ENCODE measurements at places on chromosomes 12 and 14.

- DNase-seq = no peak
These were observed 392.6 kb downstream of the FUT8 start for GRCh38 chr14:65805113-65805473.

GRCh38 chr14:26974965-26975364, 377.1 kb upstream of the NOVA1 start:
- no peak for DNase-seq

DNA sequence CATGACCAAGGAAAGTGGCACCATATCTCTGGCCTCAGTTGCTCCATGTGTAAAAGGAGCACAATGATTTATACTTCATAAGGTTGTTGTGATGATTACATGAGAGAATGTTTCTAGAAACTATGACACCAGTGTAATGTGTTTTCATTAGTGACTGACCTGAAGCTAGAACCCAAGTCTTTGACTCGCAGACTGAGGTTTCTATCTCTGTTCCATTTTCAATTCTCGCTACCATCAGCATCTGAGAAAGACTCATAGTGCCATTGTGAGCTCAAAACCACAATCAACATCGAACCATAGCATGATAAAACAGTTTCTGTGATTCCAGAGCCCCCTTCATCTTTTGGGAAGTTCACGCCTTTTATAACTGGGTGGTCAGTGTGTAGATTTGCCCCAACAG, 53.8 kb downstream of the STAB2 start:
- no peak for DNase-seq

DNA sequence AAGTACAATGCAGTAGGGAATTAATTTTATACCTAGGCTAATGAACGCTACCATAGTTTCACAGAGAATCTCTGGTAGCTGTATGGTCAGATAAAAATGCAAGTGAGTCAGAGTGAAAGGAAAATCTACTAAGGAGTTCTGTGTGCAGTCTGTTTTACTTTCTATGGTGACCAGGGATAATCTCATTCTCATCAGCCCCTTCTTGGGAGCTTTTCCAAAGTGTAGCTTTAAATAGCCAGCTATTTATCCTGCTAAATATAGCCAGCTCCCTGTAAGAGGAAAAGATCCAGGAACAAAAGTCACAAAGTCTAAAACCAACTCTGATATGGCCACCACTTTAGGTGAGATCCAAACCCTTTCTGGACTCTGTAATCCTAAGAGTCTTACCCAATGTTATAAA, 75.5 kb downstream of the TMEM116 start:
- DNase-seq = no peak

DNA sequence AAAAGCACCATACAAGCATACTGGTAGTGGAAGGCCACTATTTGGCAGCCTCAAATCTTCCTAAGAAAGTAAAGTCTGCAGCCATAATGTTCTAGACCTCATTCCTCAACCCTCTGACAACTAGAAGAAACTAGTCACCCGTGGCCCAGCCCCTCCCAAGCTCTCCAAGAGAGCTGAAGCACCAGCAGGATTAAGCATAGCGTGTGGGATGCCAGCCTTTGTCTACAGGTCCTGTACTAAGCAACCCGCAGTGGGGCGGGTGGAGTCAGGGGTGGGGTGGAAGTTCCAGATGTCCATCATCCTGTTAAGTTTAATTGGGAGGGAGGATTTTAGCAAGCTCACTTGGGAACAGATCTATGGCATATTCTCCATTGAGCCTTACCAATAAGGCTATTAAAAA, 14.2 kb downstream of the SLC11A2 start:
- DNase-seq = no peak

DNA sequence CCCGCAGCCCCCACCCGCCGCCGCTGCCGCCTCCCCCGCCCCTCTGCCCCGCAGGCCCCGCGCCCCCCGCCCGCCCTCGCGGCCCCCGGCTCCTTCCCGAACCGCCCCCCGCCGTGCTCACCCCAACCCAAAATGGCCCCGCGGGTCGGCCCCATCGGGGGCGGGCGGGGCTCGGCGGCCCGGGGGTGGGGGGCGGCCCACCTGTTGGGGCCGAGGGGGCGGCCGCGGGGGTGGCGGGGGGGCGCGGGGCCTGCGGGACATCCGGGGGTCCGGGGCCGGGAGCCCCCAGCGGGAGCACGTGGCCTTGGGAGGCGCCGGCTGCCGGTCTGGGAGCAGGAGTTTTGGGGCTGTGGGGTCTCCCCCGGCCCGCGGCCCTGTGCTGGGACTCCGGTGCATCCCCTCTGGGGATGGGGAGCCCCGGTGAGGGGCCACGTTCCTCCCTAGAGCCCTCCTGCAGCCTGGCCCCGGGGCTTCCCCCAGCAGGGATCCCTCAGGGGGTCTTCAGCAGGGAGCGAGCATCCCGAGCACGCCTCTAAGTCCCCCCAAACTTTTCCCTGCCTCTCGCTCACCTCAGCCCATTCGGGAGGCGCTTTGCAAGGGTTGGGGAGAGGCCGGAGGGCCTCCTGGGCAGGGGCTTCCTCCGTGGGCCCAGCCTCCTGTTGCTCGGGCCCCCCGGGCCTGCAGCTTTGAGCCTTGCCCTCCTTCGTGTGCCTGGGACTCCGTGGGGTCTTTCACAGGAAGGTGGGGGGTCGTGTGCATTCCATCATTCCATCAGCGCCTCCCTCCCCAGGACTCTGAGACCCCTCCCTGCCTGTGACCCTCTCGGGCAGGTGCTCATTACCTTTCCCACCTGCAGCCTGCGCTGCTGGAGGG, 710 bp downstream of the MTA1 start:
- no peak for DNase-seq

DNA sequence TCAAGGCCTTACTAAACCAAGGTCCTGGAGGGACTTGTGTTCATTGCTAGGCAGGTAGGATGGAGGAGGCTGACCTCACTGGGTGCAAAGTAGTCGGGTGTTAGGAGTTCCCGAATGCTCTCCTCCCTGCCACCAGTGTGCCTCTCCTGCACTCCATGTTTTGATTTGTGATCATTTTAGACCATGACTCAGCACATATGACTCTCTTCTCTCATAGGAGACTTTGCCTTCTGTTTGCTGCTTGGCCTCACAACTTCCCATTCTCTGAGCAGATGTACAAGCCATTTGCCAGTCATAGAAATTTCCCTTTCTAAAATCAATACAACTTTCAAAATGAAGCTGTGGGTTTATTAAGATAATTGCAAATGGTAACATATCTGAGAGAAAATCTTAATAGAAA, 46.6 kb upstream of the LRIG3 start:
- no peak for DNase-seq

- DNase-seq = no peak
These were observed 42.7 kb upstream of the DCN start for GRCh38 chr12:91225316-91225715.

DNA sequence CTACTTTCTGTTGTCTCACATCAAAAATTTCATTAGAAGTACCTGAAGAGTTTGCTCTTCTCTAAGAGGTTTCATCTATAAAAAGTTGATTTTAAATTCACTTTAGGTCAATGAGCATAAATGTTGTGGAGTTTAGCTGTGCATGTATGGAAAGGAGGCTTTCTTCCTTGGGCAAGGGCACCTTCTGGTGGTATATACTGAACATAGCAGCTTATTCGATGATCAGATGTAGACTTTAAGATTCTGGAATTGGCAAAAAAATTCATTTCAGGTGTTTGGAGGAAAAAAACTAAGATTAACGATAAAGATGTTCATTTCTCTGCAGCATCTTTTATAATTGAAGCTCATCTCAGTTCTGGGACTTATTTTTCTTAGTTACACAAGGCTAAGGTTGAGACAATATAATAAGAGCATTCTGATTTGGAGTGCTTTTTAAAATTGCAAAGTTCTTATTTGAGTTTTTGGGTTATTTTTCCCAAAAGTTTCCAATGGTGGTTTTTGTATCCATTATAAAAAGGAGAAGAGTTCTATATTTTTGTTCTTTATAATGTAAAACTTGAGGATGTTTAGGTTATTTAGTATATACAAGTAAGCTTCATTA, 46.8 kb downstream of the TMEM117 start:
- no peak for DNase-seq

DNA sequence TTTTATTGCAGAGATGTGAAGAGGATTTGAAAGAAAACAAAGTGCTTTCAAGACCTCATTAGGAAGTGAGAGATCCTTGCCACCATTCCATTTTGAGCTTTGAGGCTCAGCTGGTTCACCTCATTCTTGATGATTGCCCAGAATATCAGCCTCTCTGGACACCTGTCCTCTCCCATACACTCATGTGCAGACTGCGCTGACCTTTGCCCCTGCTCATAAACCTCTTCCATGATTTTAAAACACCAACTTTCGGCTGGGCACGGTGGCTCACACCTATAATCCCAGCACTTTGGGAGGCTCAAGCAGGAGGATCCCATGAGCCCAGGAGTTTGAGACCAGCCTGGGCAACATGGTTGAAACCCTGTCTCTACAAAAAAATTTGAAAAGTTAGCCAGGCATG, 8.9 kb downstream of the COX14 start:
- DNase-seq = no peak

DNA sequence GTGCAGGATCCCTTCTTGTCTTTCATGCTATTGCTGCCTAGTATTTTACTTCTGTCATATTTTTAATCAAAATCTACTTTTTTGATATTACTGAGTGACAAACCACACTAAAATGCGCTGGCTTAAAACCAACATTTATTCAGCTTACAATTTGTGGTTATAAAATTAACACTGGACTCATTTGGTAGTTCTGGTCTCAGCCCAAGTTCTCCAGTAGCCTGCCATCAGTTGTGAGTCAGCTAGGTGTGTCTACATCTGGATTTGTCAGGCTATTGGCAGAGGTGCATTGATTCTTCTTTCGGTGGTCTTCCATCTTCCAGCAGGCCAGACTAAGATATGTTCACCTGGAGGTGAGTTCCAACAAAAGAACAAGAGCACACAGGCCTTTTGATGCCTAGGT, 765.1 kb upstream of the FBXO33 start:
- no peak for DNase-seq

DNA sequence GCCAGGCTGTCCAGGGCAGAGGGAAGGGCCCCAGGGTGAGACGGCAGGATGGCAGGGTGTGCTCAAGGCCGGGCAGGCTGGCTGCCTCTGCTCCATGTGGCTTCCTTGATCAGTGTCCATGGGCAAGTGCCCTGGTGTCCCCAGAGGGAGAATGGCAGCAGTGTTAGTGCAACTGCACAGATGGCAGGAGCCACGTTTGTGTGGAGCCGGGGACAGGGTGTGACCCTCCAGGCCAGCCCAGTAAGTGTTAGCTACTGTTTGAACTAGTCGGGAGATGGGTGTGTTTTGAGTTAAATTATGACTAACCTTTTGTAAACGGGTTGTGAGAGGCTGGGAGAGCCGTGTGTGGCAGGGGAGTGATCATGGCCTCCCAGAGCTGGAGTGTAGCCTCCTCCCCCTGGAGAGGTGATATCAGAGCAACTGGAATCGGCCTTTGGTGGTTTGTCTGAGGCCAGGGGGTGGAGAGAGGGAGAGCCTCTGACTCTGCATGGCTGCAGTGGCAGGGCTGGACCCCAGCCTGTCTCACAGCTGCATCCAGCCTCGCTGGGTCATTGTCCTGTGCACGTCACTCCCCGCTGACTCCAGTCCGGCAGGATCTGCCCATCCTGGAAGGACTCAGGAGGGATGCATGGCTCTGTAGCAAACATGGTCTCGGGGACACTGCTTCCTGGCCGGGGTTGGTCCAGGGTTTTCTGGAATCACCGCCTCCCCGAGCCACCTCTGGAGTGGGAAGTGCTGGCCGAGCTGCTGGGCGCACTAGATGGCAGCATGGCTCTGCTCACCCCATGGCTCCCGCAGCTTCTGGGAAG, 27.8 kb downstream of the AACS start:
- DNase-seq = no peak

GRCh38 chr12:2460051-2460670, 334.6 kb upstream of the FKBP4 start:
- no peak for DNase-seq

Data from activated T-helper 1 cell treated with anti-CD3 and anti-CD28 coated beads, Interleukin-12 subunit alpha, Interleukin-12 subunit beta, Interleukin-2, Interleukin-4 antibody, amounts not matched to agents 30 ng/mL and 10 ng/mL and 1 ng/mL, durations not matched to agents 14 hours and 24 hours and 36 hours (primary cell).